ENCODE measurements at places on chromosomes 6 and 20.

- DNase-seq, result no peak
Observed at GRCh38 chr20:38545771-38546170, 35.2 kb upstream of the ADIG start.

DNA sequence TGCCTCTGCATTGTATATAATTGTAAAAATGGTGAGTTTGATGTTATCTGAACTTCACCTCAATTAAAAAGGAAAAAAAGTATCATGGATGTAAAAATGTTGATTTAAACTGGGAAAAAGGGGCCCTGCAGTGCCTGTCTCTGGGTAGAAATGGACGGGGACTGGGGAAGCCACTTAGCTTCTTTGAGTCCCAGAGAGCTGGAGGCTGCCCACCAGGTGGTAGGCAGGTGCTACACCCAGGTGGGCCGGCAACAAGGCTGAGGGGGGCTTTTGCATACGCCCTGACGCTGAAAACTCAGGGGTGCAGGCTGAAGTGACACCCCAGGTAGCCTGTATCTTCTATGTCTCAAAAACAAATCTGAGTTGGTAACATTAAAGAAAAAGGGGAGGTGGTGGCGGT is 118.2 kb downstream of the SULF2 start:
- DNase-seq, result no peak

- no peak for DNase-seq
Observed at GRCh38 chr6:91273729-91274128, 686.9 kb upstream of the MAP3K7 start.

DNA sequence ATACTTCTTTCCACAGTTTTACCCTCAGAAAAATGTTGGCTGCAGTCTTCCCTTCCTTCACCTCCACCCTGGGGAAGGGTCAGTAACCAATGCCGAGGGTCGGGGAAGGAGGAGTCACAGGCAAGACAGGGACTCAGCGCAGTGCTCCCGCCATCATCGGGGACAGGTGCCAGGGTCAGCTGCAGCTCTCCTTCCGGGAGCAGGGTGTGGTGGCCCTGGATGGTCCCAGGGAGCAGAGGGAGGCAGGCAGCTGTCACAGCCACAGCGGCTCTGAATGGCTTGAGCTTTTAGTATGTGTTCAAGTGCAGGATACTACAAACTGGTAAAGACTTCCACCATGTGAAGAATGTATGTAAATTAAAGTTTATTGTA is 26.0 kb upstream of the PI16 start:
- no peak for DNase-seq

- no peak for DNase-seq
Observed at GRCh38 chr6:104183816-104184435, 675.8 kb downstream of the HACE1 start.

DNA sequence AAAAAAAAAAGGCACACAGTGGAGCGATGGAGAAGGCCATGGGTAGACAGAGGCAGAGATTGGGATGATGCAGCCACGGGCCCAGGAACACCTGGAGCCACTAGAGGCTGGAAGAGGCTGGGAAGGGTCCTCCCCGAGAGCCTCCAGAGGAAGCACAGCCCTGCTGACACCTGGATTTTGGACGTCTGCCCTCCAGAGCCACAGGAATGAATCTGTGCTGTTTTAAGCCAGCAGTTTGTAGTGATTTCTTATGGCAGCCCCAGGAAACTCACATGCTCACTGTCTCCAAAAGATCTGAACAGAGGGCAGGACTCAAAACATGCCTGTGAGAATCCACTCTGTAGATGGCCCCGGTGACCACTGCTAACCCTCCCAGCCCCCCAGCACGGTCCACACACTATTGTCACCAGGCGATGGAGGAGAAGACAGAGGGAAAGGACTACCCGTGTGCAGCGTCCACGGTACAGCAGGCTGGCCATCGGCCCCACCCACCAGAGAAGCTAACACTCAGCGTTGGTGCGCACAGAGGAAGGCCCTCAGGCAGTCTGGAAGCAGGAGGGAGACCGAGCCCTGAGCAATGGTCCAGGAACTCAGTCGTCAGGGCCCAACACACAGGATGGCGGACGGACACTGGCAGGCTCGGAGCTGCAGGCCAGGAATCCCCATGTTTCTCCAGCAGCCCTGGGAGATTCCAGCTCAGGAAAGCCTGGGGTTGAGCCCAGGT is 99.7 kb downstream of the BMP7 start:
- no peak for DNase-seq
